Mammary epithelial cell (primary cell): ENCODE measurements at places on chromosomes 5 and 9. TPM values are rescaled to one million over a fixed set of nuclear protein-coding genes. Genes with fewer than 3 reads are reported as not detected.

DNA sequence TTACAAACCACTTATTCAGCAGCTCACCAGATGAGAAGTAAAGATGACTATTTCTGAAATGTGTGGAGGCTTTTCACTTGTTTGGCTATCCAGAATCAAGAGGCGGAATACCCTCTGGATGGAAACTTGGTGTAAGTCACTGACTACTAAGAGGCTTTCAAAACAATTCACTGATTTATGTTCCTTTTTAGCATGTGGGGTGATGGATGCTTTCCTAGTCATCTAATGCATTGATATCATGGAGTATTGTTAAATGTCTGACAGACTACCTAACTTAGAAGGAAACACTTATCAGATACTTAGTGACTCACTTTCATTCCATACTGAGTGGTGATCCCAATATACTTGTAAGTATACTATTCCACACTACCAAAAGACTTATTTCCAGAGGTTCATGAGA, 141.4 kb downstream of the PLK2 start:
- peak; percentile 29 for DNase-seq

GRCh38 chr9:117707561-117707960, 3.4 kb downstream of the TLR4 start:
- no peak for DNase-seq

DNA sequence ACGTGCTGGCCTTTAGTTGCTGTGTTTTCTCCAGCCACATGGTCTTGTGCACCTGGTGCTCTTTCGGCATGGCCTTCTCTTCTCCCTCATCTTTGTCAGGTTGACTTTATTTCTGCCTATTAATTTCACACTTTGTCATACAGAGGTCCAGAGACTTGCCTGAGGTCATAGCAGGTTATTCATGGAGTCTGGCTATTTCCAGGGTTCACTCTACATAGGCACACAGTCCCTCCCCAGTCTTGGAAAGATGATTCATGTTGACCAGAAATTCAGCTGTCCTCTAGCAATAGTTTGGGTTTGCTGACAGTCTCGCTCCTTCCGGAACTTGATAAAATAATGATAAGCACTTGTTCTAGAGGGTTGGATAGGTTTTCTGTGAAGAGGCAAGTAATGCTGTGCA, 81.6 kb downstream of the ARHGAP26 start:
- DNase-seq: no peak

HTR1A gene
- polyA plus RNA-seq: not detected

- DNase-seq: peak; percentile 93
Observed at GRCh38 chr5:76303921-76304320, 99.2 kb upstream of the IQGAP2 start.

DNA sequence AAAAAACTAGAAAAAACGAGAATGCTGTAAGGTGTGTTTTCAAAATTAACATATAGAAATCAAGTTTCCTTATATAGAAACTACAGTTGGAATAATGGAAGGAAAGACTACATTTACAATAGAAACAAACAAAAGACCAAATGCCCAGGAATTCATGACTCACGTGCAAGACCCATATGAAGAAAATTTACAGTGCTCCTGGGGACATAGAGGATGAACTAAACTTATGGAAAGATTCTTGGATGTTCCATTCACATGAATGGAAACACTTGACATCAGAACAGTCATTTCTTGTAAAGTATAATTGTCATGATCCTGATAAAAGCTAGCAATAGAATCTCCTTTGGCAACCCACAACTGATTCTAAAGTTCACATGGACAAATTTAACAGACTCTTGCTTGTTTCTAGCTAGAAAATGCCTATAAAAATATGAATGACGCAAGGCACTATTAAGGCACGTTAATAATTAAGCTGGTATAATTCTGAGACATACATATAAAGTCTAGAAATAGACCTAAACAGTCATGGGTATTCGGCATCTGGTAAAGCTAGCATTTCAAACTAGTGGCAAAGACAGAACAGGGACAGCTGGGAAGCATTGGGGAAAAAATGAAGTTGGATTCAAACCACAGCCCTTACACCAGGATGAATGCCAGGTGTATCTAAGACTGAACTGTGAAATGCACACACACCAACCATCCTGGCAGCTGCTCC, 5.1 kb upstream of the ZFP62 start:
- DNase-seq: no peak

DNA sequence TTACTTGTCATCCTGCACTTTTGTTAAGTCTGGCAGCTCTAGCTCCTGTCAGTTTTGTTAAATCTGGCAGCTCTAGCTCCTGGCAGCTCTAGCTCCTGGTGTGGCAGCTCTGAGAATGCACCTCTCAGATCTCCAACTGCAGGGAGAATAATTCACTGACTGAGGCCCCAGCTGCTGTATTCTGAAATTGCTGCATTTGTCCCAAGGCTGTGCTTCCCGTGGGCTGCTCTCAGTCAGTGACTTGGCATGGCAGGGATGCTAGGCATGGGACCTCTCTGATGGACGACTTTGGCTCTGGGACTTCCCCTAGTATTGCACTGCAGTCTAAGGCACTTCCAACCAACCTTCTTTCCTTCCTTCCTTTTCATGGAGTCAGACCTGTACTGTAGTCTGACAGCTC, 475.7 kb downstream of the CCDC171 start:
- no peak for DNase-seq

GRCh38 chr5:65919773-65920172, 6.6 kb upstream of the ERBIN start:
- DNase-seq: no peak

- no peak for DNase-seq
Observed at GRCh38 chr9:121857928-121858327, 206.5 kb downstream of the DAB2IP start.

- DNase-seq: peak; percentile 20
Observed at GRCh38 chr5:113186061-113186460, 209.5 kb downstream of the DCP2 start.

DNA sequence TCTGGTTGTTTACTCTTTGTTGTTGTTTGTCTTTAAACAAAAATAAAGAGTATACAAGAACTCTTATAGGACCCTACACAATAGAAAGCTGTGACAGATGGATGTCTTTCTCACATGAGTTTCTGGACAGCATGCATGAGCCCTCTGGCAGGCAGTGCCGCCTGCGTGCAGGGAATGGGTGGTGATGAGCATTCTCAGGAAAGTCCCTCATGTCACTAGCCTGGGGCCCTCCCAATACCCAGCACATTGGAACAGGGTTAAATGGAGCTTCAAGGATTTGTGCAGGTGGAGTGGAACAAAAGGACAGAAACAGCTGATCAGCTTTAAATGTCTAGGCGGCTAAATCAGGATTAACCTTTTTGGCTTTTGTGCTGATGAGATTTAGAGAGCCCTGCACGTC, 181.0 kb upstream of the CD180 start:
- peak; percentile 26 for DNase-seq

SLC25A2 gene
- polyA plus RNA-seq: not detected

GRCh38 chr5:150107909-150108447, 21.6 kb upstream of the CSF1R start:
- no peak for DNase-seq

- no peak for DNase-seq
Observed at GRCh38 chr5:43154469-43154868, 33.8 kb downstream of the ZNF131 start.

SMIM23 gene
- polyA plus RNA-seq: not detected

DNA sequence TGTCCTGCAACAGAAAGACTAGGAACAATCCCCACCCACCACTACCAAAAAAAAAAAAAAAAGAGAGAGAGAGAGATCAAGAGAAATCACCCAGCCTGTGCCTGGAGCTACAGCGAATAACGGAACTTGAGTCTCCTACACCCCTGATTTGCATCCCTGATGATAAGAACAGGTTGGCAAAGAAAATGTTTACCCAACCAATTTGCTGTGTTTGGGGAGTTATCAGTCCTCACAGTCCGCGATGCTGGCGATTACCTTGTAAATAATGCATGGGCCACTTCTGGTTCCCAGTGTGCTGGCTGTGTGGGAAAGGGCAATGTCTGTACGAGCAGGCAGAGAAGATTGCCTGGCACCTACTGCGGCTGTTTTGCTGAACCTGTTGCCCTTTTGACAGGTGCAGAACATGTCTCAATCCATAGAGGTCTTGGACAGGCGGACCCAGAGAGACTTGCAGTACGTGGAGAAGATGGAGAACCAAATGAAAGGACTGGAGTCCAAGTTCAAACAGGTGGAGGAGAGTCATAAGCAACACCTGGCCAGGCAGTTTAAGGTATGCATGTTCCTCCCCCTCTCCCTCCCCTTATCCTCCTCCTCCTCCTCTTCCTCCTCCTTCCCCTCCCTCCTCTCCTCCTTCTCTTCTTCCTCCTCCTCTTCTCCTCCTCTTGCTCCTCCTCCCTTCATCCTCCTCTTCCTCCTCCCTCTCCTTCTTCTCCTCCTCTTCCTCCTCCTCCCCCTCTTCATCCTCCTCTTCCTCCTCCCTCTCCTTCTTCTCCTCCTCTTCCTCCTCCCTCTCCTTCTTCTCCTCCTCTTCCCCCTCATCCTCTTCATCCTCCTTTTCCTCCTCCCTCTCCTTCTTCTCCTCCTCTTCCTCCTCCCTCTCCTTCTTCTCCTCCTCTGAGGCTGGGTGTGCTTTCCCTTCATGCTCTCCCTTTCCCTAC, 8.3 kb downstream of the OLFM1 start:
- no peak for DNase-seq

DNA sequence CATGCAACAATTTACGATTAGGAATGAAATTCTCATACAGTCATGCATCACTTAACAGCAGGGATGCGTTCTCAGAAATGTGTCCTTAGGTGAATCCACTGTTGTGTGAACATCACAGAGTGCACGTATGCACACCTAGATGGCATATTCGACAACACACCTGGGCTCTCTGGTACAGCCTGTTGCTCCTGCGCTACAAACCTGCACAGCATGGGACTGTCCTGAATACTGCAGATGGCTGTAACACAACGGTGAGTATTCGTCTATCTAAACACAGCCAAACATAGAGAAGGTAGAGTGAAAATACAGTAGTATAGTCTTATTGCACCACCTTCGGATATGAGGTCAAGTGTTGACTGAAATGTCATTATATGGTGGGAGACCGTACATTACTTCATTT, 44.0 kb upstream of the LCP2 start:
- DNase-seq: no peak

SLC22A4 gene
- 2.1 TPM for polyA plus RNA-seq

GRCh38 chr9:14354201-14354600, 40.3 kb upstream of the NFIB start:
- no peak for DNase-seq

GRCh38 chr9:107780960-107781359, 291.4 kb upstream of the KLF4 start:
- DNase-seq: no peak
